Regular cardiac myocyte (primary cell): ENCODE measurements at places on chromosomes 4 and X. TPM values are rescaled to one million over a fixed set of nuclear protein-coding genes. Genes with fewer than 3 reads are reported as not detected.

Gene MEPE
- total RNA-seq = not detected in 2 replicates

Gene HHIP
- 19.4 and 69.6 TPM in 2 replicates for total RNA-seq

Gene RBM46
- total RNA-seq = not detected in 2 replicates

Gene ARHGEF6
- 6.3 and 18.0 TPM in 2 replicates for total RNA-seq

Gene RPS6KA3
- total RNA-seq = 41.2 and 52.5 TPM in 2 replicates

Gene HS6ST2
- under 0.01 TPM in 1 of 2 replicates, not detected in the other for total RNA-seq

Gene MAGED4
- 18.6 and 42.9 TPM in 2 replicates for total RNA-seq

Gene GAGE12E
- not detected in 2 replicates for total RNA-seq

Gene MAN2B2
- total RNA-seq = 15.1 and 21.7 TPM in 2 replicates

Gene TCEAL6
- total RNA-seq = not detected in 2 replicates
